ENCODE measurements at places on chromosomes 6 and 20.

DNA sequence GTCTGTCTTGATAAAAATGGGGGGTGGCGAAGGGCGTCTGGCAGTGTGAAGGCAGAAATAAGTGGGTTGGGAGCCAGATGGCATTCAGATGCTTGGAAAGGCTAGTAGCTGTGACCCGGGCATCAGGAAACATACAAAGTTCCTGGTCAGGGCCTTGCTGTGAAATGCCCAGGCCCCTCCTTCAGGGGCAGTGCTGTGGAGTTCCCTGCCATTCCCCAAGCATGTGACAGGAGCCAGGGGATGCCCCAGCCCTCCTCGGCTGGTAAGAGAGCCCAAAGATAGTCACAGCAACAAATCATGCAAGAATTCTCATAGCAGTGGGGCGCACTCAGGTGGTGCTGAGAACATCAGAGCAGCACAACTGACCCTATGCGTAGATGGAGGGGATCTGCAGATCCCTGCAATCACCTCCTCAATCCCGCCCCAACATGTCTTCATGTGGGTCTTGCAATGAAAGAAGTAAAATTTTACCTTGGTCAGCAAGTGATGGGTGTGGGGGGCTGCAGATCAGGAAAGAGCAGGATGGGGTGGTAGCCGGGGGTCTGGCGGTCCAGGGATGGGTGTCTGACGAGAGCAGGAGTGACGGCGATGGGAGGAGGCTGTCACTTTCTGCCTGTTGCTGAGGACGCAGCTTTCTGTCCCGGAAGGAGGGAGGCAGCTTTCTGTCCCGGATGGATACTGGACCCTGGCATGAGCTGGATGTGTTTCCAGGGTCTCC, 39.5 kb downstream of the SLC22A1 start:
- DNase-seq, result no peak

DNA sequence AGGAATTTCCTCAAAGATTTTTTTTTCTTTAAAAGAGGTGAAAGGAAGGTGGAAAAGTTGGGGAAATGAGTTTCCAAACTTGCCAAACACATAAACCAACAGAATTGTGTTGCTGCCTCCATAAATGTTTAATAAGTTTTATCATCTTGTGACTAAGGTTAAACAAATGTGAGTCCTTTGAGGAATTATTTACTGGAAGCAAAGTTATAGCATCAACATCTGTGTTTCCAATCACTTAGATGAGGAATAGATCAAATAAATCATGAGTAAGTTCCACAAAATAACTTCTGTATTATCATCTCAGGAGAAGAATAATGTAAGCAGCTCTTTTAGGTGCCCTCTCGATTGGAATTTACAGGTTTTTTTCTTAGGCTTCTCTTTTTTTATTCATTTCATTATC, 20.5 kb downstream of the TSHZ2 start:
- no peak for DNase-seq

DNA sequence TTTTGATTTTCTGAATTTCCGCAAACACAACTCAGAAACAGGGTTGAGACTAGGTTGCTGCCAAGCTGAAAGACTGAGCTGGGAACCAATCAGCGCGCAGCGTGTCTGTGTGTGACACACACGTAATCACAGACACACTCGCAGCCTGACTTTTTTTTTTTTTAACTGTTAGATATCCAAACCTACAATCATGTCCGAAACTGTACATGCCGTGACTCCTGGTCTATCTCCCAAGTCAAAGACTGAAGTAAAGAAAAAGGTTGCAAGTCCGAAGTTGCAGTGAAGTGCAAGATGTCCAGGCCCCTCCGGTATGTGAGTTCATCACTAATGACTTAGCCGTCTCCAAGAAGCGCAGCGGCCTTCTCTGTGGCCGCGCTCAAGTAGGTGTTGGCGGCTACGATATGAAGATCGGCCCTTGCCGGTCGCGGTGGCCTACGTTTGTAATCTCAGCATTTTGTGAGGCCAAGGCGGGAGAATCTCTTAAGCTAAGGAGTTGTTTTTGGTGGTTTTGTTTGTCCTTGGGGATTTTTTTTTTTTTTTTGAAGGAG, 108.2 kb downstream of the HFE start:
- DNase-seq, result peak; percentile 79

- DNase-seq, result no peak
Measured at GRCh38 chr6:67615796-67616195, 1019.3 kb upstream of the ADGRB3 start.

DNA sequence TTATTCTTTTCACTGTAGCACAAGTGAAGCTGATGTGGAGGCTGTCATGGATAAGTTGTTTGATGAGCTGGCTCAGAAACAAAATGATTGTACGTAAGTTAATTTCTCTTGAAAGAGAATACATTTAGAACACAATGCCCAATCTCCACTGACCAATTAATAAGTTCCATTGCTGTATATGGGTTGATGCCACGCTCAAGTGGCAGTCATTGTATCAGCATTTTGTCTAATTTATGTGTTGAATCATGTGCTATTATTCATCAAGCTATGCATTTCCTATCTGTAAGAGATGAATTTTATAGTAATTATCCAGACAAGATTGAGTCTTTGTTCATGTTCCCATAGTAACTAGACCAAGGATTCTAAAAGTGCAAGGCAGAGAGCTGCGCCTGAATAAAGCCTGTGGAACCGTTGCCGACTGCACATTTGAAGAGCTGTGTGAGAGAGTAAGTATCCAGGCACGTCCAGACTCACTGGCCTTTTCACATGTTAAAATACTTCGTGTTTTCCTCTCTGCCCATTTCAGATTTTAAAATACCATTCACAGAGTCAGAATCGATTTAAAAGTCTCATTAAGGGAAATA, 83.8 kb upstream of the FOXO3 start:
- DNase-seq, result no peak

DNA sequence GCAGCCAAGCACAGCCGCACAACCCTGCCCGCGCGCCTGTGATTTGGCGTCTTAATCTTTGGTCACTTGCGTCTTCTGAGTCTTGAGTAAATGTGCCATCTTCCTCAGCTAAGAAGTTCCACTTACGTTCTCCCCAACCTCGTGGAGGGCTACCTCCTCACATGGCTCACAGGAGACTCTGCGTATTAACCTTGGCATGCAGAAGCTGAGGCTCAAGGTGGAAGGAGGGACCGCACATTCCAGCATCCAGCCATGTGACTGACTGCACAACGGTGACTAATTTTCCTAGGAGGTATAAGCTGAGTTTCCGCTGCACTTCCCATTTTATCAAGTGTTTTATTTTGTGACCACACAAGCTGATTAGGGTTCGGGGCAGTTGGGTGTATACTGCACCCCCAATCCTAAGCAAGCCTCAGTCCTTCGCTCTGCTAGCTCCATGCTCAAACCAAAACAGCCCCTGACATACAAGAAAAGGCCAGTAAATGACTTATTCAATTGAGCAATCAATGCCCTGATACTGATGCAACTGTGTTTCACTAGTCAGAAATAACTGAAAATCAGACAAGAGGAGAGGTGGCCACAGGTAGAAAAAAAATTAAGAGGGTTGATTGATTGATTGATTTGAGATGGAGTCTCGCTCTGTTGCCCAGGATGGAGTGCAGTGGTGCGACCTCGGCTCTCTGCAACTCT, 7.0 kb downstream of the BEND3 start:
- DNase-seq, result no peak

- DNase-seq, result no peak
Measured at GRCh38 chr6:3825331-3825831, 23.8 kb upstream of the FAM50B start.

DNA sequence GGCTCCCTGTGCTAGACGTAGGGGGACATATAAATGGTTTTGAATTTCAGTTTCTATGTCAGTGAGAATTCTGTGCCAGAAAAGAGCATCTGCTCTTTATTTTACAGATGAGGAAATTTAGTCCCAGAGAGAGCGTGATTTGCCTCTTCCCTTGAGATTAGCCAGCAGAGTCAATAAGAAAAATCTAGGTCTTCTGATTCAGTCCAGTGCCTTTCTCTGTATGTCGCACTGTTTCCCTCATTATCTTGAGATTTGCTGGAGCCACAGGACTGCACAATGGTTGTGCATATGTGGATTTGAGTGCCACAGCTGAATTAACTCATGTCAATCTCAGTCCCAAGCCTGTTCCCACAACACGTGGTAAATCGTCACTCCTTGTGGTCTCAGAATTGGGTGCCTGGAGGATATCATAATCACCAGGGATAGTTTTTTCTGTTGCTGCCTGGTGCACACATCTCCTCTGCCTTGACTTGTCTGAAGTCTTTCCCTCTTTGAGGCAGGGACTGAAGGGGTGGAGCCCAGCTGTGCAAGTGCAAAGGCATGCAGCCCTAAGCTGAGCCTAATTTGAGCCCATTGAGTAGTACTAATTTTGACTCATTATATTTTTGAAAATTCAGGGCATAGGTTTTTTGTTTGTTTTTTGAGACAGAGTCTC, 276.7 kb downstream of the SOX4 start:
- no peak for DNase-seq

DNA sequence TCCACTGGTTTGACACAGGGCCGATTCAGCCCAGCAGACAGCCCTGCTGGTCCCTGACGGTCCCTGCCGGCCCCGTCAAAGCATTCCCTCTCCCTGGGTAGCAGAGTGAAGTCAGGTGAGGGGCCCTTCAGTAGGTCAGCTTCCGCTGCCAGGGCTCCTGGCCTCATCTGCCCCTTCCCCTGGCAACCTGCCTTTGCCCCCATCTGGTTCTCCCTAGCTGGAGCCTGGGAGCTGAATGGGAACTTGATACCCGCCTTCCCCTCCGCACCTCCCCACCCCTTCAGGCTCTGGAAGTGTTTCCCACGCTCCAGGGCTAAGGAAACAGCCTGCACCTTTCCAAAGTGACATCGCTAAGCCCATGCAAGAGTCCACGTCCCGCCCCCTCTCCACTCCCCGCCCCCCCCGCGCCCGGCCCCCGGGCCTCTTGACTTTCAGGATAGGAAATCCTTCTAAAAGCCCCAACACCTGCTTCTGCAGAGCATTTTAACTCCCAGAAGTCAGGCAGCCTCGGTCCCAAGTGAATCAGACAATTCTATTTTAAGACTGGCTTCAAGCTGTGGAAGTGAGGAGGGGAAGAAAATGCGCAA, 53.3 kb downstream of the ISM1 start:
- no peak for DNase-seq

- DNase-seq, result no peak
Measured at GRCh38 chr6:140275725-140276124, 901.3 kb upstream of the CITED2 start.

- peak; percentile 7 for DNase-seq
Measured at GRCh38 chr6:34358389-34358905, 34.0 kb downstream of the NUDT3 start.

- peak; percentile 31 for DNase-seq
Measured at GRCh38 chr20:48295966-48296421, 510.7 kb upstream of the SULF2 start.

- peak; percentile 100 for DNase-seq
Measured at GRCh38 chr6:41072836-41073202, at the start of gene NFYA. Gene NFYA (plus strand): TSS chr6:41072974. CDS start chr6:41079090, 6,116 bp downstream.

- DNase-seq, result no peak
Measured at GRCh38 chr6:164195942-164196281, 781.4 kb downstream of the QKI start.

DNA sequence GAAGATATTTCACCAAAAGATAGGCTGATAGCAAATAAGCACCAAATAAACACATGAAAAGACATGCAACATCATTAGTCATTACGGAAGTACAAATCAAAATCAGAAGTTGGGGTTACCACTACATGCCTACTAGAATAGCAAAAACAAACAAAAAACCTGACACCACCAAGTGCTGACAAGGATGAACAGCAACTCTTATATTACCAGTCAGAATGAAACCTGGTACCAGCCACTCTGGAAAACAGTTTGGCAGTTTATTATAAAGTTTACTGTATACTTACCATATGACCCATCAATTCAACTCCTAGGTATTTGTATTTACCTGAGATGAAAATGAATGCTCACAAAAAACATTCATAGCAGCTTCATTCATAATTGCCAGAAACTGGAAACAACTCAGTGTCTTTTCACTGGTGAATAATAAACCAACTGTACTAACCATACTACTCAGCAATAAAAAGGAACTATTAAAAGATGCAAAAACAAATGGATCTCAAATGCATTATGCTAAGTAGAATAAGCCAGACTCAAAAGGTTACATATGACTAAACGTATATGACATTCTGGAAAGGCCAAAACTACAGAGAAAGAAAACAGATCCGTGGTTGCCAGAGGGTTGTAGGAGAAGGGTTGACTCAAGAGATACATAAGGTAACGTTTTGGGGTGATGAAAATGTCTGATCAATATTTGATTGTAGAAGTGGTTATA, 33.0 kb downstream of the NUP153 start:
- no peak for DNase-seq

DNA sequence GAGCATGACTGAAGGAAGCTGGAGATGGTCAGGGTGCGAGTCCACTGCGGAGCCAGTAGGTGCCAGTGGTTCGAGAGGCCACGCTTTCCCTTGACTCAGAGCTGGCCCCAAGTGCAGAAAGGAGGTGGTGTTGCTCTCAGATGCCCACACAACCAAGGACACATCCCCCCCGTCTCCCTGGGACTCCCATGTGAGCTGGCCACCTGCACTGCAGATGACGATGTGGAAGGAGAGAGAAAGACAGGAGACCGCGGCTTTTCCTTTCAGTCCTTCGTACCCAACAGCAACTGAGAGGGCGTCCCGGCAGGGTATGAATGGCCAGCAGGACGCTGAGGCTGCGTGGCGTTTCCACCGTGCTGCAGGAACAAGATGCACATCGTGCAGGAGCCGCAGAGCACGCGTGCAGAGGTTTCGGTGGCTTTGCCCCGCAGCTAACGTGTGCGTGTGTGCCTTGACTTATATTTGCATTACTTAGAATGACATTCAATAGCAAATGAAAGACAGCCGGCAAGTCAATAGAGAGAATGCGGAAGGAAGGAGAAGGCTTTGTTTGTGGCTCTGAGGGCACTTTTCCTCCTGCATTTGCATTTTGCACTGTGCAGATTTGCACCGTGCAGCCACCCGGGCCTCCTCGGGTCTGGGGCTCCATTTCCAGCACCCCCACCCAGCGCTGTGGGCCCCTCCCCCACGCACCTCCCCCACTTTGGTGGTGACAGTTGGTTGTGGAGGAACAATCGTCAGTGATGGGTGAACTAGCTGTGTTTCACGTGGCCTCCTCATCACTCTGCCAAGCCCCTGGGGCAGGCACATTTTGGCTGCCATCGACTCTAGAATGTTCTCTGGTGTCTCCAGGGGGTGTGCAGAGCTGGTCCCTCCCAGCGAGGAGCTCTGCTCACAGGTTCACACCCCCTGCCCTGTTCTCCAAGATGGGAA, 26.4 kb upstream of the BHLHE23 start:
- no peak for DNase-seq

DNA sequence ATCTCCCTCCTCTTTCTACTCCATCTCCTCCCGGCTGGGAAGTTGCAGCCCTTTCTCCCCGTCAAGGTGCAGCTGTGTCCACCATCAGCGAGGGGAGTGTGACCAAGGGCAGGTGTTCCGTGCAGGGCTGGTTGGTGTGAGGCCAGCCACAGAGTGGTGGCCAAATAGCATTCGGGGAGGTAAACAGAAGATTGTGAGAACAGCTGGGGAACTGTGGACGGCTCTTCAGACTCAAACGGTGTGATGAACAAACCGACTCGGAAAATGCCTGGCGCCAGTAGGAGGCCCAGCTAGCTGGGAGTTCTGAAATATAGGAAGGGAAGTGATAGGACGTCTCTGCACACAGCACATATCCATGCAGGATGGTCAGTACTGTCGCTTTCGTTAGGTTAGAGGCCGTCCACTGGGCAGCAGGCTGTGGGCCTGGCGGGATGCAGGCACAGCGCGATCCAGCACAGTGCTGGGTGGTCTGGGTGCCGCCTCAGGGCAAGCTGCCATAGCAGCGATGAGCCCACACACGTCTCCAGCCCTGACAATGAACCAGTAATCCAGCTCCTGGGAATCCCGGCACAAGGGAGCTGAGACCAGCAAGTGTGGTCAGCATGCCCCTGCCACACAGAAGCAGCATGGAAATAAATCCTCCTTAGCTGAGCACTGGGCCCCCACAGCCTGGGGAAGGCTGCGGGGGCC, 258.1 kb downstream of the TAF4 start:
- DNase-seq, result no peak

- DNase-seq, result no peak
Measured at GRCh38 chr20:31915491-31916280, 36.2 kb downstream of the PDRG1 start.
